T-helper 17 cell (primary cell): ENCODE measurements at places on chromosomes 12 and 14. TPM values are rescaled to one million over a fixed set of nuclear protein-coding genes. Genes with fewer than 3 reads are reported as not detected.

The FAIM2 gene
- total RNA-seq = 0.68 TPM

The PTPRR gene
- total RNA-seq = not detected

The SCYL2 gene
- total RNA-seq = 30.2 TPM

The VASH1 gene
- total RNA-seq = 11.7 TPM

The TTLL5 gene
- 31.9 TPM for total RNA-seq

The DIO2 gene
- total RNA-seq = not detected
